ENCODE measurements at places on chromosomes 7 and 10. TPM values are rescaled to one million over a fixed set of nuclear protein-coding genes. Genes with fewer than 3 reads are reported as not detected.

ZNF316 gene
- polyA plus RNA-seq = 27.5 TPM

ACSM6 gene
- polyA plus RNA-seq = not detected

JAKMIP3 gene
- 0.57 TPM for polyA plus RNA-seq

ANTXRL gene
- polyA plus RNA-seq = 0.23 TPM

RBP3 gene
- polyA plus RNA-seq = 0.09 TPM

PRSS58 gene
- polyA plus RNA-seq = not detected

SDHAF3 gene
- polyA plus RNA-seq = 18.9 TPM

NAT16 gene
- not detected for polyA plus RNA-seq

APBB1IP gene
- 1.6 TPM for polyA plus RNA-seq

DEPP1 gene
- polyA plus RNA-seq = 33.8 TPM

Measured in forelimb muscle (tissue), 1 donor.